ENCODE measurements at places on chromosomes 7 and 10.

- no peak for DNase-seq
These were observed 5.1 kb downstream of the WIPI2 start for GRCh38 chr7:5195157-5195556.

DNA sequence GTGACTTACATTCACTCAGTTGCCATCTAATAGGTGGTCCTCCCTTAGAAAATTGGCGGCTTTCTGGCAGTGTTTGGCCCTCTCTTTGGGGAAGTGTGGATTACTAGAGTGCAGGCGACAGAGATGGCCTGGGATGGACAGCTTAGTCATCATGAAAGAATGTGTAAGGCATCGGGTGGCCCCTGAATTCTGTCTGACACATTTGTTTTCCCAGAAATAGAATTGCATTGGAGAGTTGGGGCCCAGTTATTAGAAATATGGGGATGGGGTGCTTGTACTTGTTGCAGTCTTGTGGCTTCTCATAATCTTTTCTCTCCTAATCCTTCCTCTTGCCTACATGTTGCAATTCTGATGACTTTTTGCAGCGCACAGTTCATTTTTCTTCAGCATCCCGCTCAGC is 13.8 kb downstream of the TCF7L2 start:
- DNase-seq, result no peak

GRCh38 chr7:129689995-129690581 is 78.6 kb downstream of the NRF1 start:
- DNase-seq, result no peak

DNA sequence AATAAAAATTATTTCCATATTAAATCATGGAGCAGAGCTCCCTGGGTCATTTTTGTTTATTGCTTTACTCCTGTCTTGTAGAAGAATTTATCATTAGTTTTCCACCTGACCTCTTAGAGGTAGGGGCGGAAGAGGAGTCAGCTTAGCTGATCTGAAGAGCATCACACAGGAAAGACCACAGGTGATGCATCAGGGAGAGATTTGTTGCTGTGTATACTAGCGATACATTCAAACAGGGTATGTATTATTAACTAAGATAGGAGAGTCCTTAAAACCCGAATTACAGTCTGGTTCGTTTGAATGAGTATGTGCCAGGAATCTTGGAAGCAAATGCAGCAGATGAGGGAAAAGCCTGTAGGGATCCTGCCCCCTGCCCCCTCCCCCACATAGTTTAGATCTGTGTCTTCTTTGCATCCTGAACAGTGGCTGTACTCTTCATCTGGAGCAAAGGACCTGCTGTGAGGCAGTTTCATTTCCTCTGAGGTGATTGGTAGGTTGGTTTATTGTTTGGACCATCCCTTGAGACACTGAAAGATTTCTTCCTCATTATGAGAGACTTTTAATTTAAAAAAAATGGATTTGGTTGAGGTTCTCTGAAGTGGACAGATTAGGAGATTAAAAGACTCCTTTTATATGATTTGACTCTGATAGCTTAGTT is 177.0 kb downstream of the SND1 start:
- no peak for DNase-seq

- DNase-seq, result no peak
These were observed 10.7 kb downstream of the LDB1 start for GRCh38 chr10:102109166-102110116.

- no peak for DNase-seq
These were observed 106.7 kb upstream of the MBL2 start for GRCh38 chr10:52879091-52879807.

GRCh38 chr7:30858576-30858975 is 53.1 kb upstream of the AQP1 start:
- no peak for DNase-seq

GRCh38 chr7:141208539-141208938 is 134.7 kb downstream of the TMEM178B start:
- DNase-seq, result no peak

GRCh38 chr10:8726084-8726778 is 671.7 kb downstream of the GATA3 start:
- DNase-seq, result no peak

DNA sequence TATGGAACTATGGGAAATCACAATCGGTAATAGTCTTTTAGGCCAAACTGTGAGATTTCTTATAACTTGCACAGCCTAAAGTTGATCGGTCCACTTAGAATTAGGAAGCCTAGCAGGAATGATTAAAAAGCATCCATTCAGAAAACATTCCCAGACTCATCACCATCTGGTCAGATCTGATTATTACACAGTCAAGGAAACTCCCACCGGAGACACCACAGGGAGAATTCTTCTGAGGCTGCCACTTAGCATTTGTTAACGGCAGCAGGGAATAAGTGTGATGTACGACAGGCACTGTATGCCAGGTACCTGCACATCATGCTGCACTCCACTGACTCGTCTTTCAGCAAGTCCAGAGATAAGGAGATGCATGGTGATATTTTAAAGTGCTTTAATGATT is 227.6 kb upstream of the STEAP1 start:
- DNase-seq, result no peak

DNA sequence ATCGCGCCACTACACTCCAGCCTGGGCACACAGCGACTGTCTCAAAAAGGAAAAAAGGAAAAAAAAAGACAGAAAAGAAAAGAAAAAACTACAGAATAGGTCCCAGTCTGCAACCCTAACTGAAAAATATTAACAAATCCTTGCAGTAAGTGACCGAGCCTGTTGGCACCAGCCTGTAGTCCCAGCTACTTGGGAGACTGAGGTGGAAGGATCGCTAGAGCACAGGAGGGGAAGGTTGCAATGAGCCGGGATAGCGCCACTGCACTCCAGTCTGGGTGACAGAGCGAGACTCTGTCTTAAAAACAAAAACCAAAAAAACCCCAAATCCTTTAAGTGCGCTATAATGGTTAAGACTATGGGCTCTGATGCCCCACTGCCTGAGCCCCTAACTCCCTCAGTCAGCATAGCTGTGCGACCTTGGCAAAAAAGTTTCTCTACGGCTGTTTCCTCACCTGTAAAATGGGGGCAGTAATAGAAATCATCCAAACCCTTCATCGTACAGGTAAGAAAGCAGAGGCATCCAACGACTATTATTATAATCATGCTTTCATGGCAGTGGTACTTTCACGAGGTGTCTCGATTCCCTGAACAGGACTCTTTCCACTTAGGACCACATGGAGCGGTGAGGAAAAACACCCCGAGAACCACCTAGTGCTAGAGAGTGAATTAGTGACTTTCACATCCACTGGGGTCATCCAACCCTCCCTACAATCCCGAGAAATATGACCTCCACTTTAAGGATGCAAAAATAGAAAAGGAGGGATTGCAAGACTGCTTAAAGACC is 755 bp downstream of the TOMM7 start:
- DNase-seq, result no peak

DNA sequence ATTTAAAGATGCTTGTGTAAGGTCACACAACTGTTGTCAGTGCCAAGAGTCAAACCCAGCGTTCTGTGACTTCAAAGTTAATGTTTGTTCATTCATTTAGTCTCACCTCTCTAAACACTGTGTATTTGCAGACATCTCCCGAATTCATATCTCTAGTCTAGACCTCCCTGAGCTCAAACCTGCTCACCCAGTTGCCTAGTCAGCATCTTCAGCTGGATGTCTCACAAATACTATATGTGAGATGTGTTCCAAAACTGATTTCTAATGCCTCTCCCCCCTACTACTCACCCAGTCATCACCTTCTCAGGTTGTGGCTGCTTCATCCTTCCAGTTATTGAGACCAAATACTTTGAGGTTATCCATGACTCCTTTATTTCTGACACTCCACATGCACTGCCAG is 91.4 kb downstream of the ST7 start:
- no peak for DNase-seq

DNA sequence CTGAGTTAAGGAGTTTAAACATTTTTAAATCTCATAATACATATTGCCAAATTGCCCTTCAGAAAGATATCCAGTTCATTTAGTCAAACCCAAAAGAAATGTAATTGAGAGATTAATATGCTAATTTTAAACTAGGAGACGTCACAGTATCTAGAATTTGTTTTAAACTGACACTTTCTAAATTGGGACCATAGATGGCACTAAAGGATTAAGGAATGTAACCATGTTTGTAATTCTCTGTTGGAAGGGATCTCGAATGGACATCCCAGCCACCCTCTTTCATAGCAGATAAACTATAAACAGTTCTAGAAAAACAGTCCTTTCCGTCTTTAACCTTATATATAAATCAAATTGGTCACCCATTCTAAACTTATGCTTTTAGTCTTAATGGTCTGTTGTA is 30.0 kb upstream of the SAMD9L start:
- no peak for DNase-seq

GRCh38 chr7:151761231-151761630 is 115.7 kb downstream of the PRKAG2 start:
- DNase-seq, result no peak

GRCh38 chr10:98377536-98377935 is 37.4 kb downstream of the PYROXD2 start:
- DNase-seq, result no peak

DNA sequence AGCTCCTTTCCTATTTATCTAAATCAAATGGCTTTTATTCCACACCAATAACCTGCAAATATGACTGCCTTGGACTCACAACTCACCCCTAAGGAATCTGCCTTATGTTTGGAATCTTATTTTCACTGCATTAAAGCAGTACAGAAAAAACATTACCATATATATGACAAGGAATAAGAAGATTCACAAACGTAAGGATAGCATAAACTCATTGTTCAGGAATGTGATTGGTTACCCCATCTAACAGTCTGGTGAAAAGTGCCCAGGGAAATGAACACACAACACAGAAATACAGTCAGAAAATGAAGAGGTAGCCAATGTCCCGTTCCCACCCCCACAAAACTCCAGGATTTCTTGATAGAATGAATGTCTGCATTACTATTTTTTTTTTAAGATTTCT is 2.0 kb downstream of the PPP3CB start:
- DNase-seq, result no peak

- DNase-seq, result no peak
These were observed 11.3 kb downstream of the GPRIN2 start for GRCh38 chr10:46544989-46545791.

DNA sequence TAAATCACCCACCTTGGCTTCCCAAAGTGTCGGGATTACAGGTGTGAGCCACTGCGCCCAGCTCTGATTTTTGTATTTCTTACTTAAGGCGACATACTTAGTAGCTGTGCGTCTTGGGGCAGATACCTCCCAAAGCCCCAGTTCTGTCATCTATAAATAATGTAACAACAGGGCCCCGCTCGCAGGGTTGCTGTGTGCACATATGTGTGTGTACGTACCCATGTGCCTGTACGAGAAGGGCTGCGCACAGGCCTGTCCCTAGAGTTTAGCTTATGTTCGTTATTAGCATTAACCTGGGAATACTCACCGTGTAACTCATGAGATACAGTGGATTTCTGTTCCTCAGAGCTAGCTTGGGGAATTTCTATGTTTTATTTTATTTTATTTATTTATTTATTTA is 103.6 kb downstream of the CUX1 start:
- no peak for DNase-seq

DNA sequence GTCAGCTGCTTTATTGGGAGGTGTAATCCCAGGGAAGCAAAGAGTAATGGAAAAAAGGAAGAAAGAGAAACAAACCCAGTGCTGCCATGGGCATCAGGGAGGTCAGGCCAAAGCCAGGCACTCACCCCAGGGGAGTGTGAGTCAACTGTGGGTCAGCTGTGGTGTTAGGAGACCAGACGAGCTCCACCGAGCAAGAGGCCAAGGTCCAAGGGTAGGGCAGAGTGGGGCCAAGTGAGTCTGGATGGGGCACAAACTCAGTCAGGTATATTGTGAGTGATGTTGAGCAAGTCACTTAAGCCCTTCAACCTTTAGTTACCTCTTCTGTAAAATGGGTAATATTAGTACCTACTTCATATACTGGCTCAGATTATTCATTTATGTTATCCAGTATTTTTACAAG is 30.4 kb upstream of the CDK13 start:
- DNase-seq, result no peak

- DNase-seq, result no peak
These were observed 376.2 kb upstream of the MGMT start for GRCh38 chr10:129090618-129091366.

DNA sequence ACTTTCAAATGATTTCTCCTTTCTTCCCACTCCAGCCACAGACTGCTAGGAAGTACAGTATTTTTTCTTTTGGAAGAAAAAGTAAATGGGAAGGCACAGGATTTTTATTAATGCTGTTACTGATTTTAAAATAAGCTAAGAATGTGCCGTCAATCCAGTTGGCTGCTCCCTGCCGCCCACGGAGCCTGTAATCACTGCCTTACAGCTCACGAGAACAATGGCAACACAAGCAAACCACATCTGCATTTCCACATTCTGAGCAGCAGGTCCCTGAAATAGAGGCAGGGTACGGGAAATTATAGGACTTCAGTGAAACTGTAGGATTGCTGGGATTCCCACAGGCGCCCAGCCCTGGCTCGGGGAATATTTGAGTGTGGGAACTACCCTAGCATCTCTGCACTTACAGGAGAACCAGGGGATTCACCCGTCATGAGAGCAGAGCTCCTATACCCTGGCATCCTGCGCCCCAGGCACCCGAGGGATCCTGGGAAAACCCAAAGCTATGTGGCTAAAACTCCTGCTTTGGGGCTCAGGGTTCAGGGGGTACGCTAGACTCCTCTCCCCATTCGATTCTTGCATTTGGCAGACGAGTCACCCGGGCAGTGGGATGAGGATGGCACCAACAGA is 72.9 kb upstream of the TNS3 start:
- DNase-seq, result no peak

DNA sequence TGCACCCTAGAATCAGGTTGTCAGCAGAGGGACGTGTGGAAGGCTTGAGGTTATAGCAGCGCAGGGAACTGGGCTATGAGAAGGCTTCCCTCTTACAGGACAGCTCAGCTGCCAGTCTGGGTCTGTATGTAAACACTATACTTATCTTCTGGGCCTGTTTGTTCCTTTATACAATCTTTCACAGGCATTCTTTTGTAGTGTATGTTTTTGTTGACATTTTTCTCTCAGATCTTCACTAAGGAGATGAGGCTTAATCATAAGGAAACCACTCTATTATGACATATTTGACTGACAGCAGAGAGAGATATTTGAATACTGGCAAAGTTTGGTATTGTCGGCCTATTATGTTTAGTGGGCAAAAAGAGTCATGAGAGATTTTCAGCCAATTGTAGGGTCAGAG is 929 bp downstream of the GBF1 start:
- no peak for DNase-seq

DNA sequence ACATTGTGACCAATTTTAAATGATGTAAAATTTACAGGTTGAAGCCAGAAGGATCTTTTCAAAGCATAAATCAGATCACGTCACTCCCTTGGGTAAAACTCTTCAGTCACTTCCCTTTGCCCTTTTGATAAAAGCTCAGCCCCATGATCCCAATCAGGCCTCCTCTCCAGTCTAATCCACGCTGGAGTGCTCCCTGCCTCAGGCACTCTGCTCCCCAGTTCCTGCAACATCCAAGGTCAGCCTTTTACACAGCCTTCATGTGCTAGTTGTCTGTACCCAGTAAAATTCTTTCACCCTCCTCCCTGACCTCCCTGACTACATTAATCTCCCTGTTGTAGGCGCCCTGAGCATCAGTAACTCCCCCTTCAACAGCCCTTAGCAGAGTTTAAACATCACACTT is 14.1 kb downstream of the ELMO1 start:
- no peak for DNase-seq

Data from NCI-H524 treated with DMSO at 0.1 percent for 48 hours (cell line).